ENCODE measurements at places on chromosomes 3 and 15.

DNA sequence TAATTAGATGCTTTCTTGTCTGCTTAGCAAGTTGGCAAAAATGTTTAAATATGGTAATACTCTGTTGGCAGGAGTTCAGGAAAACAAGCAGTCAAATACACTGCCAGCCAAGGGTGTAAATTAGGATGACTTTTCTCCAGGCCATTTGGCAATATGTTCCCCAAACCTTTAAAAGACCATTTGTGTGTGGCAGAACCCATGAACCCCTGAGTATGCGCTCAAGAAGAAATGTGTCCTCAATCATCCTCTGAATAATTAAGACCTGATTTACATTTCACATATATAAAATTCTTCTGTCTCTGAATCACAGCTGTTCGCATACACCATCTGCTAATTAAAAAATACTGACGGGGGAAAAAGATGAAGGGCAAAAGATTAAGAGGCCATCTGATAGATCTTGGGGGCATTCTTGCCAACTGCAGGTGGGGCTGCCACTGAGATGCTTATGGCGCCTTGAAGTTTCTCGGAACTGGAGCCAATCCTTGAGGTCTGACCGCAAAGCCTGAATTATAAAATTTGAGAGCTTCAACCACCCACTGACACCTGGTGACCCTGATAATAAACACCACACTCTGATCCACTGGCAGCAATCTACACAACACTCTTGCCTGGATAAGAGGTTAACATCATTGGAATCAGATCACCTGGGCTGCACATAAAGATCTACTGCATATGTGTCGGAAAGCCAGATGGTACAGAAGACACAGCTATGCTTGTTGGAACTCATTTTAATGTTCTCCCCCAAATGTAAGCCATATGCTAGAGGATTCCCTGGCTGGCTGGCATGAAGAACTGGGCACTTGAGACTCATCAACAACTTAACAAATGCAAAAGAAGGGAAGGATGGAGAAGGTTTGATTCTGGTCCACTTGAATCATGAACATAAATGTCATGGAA is 190.6 kb downstream of the OSBPL10 start:
- DNase-seq, result no peak

DNA sequence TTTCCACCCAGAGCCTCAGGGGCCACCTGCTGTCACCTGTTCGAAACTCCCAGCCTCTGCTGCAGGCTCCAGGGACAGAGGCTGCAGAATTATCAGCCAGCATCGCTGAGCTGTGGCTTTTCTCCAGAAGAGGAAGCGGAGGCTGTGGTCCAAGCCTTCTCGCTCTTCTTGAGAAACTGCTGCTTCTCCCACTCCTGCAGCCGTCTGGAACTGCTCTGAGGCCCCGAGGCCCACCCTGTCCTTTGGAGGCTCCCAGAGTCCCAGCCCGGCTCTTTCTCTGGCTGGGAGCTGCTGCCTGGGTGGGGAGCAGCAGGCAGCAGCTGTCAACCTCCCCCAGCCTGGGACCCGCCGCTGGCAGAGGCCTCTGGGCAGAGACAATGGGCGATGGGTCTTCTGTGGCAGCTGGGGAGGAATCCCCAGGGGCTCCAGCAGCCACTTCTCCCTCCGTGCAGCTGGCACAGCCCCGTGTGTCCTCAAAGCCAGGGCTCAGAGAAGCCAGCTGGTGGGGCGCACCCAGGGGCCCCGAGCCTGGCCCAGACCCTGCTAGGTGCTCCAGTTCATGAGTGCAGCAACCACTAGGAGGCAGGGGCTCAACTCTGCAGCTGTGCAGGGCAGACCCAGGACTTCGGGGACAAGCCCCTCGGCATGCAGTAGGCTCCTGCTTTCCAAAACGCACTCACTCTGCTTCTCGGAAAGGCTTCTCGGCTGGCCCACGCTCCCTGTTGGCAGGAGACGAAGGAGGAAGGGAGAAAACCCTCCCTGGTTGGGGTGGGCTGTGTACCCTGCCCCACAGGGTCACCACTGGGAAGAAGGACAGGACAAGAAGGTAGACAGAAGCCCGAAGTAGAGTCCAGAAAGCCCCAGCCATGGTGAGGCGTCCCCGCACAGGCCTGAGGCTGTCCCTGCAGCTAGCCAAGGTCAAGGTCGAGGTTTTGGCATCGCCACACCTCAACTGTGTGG is 49.9 kb upstream of the FURIN start:
- peak; percentile 22 for DNase-seq

DNA sequence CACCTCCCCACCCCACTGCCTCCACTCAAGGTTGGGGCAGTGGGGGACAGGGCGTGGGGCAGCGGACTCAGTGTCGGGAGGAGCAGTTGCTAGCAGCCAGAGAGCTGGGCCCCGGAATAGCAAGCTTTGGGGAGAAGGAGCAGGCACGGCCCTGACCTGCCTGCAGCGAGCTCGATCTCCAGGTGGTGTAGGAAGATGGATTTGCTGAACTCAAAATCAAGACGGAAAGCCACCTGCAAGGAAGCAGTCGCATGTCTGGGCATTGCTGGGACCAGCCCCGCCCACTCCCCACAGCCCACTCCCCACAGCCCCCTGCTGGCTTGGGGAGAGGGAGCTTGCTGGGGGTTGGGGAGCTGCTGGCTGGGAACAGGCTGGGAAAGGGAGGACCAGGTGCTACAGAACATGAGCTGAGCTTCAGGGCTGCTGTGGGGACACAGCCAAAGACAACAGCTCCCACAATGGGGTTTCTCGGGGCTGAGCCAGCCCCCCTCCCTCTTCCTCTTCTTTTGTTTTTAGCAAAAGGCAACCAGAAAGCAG is 38.0 kb downstream of the FEM1B start:
- no peak for DNase-seq

DNA sequence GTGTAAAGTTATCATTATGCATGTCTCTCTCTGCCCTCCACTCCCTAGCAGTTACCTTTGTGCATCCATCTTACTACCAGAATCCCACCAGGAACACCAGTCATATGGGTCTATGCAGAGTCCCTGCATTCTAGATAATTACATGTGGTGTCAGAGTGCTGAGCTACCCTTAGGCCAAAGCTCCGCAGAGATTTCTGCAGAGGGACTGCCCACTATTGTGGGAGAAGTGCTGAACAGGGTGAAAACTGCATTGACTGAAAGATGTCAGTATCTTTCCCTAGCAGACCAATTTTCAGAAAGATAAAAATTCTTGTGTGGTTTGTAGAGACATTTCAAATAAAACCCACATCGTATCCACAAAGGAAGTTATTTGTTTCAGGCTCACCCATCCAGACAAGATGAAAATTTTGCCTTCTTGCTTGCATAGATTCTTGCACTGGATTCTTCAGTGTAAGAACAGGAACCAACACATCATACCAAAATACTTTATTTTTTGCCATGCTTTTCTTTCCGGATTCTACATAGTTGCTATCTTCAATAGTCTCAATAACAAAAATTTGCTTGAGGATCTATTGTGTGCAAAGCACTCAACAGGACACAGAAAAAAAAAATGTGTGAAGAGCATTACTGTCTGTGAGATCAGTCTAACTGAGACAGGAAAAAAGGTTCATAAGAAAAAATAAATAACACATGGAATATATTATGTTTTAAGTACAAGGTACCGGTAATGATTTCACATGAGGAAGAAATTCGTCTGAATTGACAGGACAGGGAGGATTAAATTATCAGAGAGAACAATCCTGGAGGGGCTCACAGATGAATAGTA is 32.0 kb upstream of the CCDC80 start:
- no peak for DNase-seq

GRCh38 chr3:51921081-51921578 is 18.0 kb upstream of the IQCF1 start:
- DNase-seq, result no peak

DNA sequence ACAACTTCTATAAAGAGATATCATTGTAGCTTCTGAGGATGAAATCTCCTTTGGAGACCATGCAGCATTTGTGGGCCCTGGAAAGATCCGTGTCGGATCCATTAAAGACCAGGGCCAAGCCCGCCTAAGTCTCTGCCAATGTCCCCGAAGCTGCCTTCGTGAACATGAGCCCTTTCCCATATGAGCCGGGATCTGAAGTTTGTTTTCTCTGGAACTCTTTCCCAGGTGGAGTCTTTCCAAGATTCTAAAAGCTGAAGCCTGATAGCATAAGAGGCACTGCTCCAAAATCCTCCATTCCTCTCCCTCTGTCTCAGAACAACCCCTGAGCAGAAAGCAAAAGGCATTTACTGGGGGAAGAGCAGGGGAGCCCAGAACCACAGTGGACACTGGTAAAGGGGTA is 274.6 kb downstream of the NTRK3 start:
- no peak for DNase-seq

- DNase-seq, result no peak
These were observed 792 bp downstream of the TPRA1 start for GRCh38 chr3:127589600-127590281.

- no peak for DNase-seq
These were observed 11.0 kb downstream of the CCRL2 start for GRCh38 chr3:46417841-46418611.
